Astrocyte of the spinal cord (primary cell): ENCODE measurements at places on chromosomes 1 and 21.

DNA sequence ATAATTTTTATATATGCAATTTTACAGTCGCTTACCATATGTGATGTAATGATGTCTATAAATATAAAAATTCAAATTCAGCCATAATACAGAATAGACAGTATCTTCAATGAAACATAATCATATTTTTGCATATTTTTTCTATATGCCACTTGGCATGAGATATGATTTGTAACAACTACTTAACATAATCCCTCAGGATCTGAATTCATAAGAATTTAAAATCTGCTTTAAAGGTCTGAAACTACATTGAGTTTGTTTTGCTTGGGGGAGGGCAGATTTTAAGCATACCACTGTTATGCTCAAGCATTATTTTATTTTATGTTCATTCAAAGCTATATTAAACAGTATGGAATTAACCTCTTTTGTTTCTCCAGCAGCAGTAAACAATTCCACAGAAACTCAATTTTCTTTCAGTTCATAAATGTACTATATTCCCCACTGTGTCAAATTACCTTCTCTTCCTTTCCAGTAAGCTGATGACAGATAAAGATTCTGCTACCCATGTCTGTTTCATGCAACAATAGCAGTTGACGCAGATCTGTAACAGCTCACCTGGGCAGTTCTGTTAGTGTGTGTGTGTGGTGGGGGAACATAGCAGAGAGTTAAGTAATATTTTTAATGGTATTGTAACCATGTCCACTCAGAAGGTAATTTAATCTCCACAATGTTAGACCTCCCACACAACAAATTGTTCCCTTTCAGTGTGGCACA, 224.8 kb downstream of the NTNG1 start:
- DNase-seq = no peak

GRCh38 chr1:219566951-219567947, 45.7 kb downstream of the ZC3H11B start:
- peak; percentile 71 for DNase-seq

GRCh38 chr1:212062832-212063438, 27.4 kb downstream of the DTL start:
- DNase-seq = peak; percentile 53

GRCh38 chr1:116230712-116231111, 119.5 kb downstream of the MAB21L3 start:
- no peak for DNase-seq
